ENCODE measurements at places on chromosomes 2 and 18.

GRCh38 chr2:236075802-236076201, 92.4 kb downstream of the GBX2 start:
- no peak for DNase-seq

DNA sequence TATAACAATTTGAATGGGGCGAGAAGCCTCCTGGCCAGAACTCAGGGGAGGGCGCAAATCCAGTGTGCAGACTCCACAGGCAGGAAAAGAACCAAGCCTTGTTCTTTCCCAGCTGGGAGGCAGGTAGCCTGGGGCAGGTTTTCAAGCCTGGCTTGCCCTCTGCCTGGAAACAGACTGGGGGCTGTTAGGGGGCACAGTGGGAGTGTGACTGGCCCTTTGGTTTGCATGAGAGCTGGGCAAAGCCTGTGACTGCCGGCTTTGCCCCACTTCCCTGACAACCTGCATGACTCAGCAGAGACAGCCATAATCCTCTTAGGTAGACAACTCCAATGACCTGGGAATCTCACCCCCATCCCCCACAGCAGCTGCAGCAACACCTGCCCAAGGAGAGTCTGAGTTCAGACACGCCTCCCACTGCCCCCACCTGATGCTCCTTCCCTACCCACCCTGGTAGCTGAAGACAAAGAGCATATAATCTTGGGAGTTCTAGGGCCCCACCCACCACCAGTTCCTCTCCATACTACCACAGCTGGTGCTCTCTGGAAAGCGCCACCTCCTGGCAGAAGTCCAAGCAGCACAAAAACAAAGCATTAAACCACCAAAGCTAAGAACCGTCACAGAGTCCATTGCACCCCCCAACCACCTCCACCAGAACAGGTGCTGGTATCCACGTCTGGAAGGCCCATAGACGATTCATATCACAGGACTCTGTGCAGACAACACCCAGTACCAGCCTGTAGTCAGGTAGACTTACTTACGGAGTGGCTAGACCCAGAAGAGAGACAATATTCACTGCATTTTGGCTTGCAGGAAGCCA, 402.5 kb downstream of the STK39 start:
- no peak for DNase-seq

- no peak for DNase-seq
Measured at GRCh38 chr2:162243294-162243693, at the start of gene FAP. TSS of gene FAP (minus strand) at chr2:162243445. CDS start at chr2:162243327, 118 bp downstream.

DNA sequence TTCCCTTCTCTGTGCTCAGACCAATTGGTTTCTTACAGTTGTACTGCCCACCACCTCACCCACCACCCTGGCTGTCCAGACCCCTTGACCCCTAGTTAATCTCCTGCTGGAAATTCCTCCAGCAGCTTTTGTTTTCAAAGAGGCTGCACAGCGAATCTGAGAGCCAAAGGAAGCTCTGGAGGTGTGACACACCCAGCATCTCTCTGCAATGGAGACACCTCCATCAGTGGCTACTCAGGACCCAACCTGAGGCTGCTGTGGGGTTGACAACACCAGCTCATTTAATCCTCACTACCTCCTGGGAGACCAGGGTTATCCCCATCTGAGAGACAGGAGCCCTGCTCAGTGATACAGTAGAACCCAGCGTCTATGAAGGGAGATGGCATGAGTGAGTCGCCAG, 86.4 kb downstream of the BIN1 start:
- DNase-seq, result no peak

DNA sequence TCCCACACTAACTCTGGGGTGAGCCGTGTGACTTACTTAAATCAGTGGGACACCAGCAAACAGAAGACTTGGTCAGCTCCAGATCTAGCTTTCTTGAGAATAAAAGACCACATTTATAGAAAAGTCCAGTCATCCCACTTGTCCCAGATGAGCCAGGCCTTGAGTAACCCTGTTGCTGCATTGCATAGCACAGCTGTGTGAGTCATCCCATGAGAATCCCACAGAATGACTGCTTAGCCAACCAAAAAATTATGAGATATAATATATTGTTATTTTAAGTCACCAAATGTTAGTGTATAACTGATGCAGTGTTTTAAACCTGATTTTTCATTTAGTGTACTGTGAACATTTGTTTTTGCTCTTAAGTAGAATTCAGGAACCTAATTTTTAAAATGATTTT, 94.2 kb upstream of the FSHR start:
- no peak for DNase-seq

DNA sequence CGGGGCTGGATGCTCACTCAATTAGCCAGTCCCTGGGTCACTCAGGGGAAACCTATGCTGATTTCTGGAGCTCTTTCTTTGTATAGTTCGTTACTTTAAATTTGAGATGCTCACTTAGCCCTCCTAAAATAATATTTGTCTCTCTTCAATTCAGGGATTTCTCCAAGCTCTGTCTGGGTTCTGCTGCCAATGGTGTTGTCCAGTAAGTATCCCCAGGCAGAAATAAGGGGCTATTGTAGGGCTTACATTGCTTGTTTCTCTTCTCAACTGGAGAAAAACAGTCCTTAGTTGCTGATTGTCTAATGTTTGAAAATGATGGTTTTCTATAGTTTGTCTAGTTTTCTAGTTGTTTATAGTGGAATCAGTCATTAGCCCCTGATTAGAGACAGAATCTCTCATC, 5.0 kb downstream of the RAB6C start:
- DNase-seq, result no peak
